Stimulated activated CD8-positive, alpha-beta memory T cell treated with anti-CD3 and anti-CD28 coated beads, Interleukin-15, amount 100 ng/mL, for 24 hours (primary cell): ENCODE measurements at places on chromosomes 2 and 18.

- DNase-seq, result no peak
Observed at GRCh38 chr2:83464444-83464843, 994.6 kb downstream of the SUCLG1 start.

GRCh38 chr2:45993476-45993991, 303.7 kb upstream of the EPAS1 start:
- no peak for DNase-seq

GRCh38 chr18:61748004-61748403, 144.8 kb downstream of the RNF152 start:
- DNase-seq, result no peak

GRCh38 chr2:101375653-101376052, 11.7 kb downstream of the CREG2 start:
- DNase-seq, result no peak

- DNase-seq, result no peak
Observed at GRCh38 chr2:42339191-42339912, 21.7 kb downstream of the COX7A2L start.

GRCh38 chr2:174730698-174731018, 33.6 kb downstream of the CHRNA1 start:
- DNase-seq, result no peak

GRCh38 chr2:204846471-204846870, 301.2 kb downstream of the PARD3B start:
- DNase-seq, result no peak

DNA sequence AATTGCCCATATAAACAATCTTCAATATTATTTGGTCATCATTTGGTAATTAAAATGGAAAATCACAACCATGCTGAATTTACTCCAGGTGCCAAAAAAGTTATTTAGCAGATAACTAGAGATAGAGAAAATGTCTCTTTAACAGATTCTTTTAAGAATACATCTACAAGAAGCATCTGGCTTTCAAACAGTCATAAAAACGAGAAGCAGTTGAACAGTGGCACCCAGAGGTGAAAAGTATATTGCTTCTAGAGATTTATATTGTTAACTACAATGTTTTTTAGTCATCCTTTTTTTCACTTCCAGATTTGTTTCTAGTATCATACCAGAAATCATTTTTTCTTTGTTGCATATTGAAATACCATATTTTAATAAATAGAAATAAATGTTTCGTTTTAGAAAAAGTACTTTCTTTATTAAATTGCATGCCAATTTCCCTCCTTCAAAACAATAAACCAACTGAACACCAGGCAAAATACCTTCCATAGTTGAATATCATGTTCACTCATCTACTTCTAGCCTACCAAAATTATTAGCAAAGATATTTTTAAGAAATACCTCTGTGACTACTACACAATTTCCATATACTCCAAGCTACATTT, 65.4 kb upstream of the HNRNPA3 start:
- no peak for DNase-seq

- no peak for DNase-seq
Observed at GRCh38 chr2:2875831-2876230, 501.8 kb downstream of the EIPR1 start.

GRCh38 chr18:61400716-61401115, 67.5 kb downstream of the CDH20 start:
- DNase-seq, result no peak

- DNase-seq, result no peak
Observed at GRCh38 chr2:175463589-175464310, 282.2 kb upstream of the ATP5MC3 start.

GRCh38 chr2:198175271-198175670, 370.9 kb downstream of the PLCL1 start:
- DNase-seq, result no peak

DNA sequence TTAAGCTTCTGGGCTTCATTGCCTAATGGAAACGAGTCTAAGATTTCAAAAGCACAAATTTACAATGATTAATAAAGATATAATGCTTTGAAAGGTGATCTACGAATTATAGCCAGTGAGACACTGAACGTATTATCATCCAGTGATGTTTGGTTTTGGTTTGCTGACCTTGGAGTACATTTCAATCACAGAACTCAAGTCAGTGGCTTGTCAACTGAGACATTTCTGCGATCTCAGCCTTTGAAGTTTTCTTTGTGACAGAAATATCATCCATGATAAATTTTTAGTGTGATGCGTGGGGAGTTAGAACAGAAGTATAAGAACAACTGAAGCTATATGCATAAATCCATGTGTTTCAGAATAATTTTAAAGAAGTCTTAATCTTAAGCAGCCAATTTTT, 263.8 kb downstream of the TCF4 start:
- DNase-seq, result no peak

GRCh38 chr2:30981510-30981909, 156.7 kb downstream of the GALNT14 start:
- DNase-seq, result no peak

DNA sequence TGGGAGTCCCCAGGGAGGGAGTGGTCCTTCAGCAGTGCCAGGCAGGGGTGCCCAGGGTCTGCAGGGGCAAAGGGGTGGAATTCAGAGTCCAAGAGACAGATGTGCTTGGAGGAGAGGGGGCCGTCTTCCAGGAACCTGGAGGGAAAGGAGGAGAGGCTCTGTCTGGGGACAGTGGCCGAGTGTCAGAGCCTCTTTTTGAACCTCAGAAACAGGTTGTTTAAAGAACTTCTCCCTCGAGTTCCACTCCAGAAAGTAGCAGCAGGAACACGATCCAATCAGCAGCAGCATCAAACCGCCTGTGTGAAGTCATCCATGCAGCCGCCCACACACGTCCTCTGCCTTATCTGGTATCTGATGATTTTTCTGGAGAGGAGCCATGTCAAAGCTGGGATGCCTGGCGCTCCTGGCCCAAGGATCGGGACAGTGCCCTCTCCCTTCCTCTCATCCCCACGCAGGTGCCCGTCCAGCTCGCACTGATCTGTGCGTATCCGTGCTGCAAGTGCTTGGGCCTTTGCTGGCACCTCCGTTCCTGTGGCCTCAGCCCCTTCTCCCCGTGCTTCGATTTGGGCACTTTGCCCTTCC, 205.1 kb downstream of the NDUFA10 start:
- no peak for DNase-seq

GRCh38 chr2:51165534-51166260, 133.8 kb upstream of the NRXN1 start:
- no peak for DNase-seq

DNA sequence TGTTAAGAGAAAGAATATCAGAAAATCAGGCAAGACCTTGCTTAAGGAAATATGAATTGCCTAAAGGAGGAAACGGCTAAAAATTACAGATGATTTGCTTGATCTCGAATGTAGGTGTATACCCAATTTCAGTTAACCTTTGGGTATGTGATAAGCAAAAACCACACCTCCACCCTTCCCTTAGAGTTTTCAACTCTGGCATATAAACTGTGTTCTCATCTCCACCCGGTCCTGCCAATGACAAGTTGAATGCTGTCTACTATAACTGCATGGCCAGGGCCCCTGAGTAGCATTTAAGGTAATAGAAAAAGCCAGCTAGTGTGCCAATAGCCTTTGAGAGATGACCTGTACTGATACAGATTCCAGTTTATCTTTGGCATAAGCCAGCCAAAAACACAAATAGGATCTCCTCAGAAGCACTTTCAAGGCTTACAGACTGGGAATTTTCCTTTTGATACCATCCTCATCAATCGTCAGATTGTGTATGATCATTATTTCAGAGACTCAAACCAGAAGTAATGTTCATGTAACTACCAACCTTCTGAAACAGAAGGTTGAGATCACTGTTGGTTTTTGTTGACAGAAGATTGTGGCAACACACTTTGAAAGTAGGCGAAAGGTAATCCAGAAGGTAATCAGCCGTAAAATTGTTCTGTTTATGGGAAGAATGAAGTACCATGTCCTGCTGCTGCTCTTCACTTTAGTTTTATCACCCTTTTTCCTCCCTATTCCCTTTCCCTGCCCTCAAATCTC, 163.1 kb downstream of the GFPT1 start:
- no peak for DNase-seq

GRCh38 chr2:239736358-239737143, 288.6 kb downstream of the NDUFA10 start:
- DNase-seq, result no peak

DNA sequence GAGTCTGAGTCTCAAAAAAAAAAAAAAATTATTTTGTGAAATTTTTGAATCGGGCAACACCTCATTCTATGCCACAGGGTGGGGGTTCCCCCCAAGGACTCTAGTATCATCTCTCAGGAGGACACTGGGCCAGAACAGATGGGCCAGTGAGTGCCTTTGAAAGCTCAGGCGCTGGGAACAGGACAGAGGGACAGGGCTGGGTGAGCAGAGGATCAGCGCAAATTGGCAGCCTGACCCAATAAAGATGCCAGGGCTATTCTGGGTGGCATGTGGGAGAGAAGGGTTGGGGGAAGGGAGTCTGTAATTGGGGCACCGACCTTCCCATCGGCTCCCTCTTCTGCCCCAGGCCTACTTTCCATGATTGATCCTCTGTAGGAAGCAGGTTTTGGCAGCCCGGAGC, 44.0 kb downstream of the KIF3C start:
- no peak for DNase-seq

- no peak for DNase-seq
Observed at GRCh38 chr2:129803871-129804270, 175.6 kb upstream of the RAB6C start.
